Pulmonary artery endothelial cell (primary cell): ENCODE measurements at places on chromosomes 5 and 9. TPM values are rescaled to one million over a fixed set of nuclear protein-coding genes. Genes with fewer than 3 reads are reported as not detected.

DNA sequence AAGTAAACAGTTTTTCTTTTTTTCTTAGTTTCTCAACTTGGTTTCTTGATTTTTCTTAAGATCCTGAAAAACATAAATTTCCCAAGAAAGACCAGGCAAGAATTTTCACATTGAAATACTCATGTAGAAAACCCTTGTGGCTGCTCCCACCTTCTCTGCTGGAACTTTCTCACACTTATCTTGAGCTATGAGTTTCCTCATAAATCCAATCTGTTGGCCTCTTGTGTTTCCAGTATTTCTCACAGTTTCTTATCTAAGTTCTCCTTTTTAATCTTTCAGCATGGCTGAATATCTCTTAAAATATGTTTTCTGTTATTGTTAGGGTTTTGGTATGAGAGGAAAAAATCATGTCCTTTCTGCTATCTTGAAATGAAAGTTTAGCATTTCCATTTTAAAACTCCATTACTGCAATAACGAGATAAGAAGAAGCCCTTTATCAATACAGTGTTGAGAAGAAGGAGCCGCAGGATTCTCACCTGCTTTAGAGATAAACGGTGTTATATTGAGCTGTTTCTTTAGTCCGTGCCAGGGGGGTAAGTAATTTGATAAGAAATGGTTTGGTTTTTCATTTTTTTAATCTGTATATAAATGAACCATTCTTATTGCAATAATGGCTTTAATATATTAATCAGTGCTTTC lies 89.3 kb downstream of the ALDH1A1 start:
- DNase-seq, result no peak

GRCh38 chr5:67222243-67223025 lies 25.8 kb upstream of the CD180 start:
- no peak for DNase-seq

DNA sequence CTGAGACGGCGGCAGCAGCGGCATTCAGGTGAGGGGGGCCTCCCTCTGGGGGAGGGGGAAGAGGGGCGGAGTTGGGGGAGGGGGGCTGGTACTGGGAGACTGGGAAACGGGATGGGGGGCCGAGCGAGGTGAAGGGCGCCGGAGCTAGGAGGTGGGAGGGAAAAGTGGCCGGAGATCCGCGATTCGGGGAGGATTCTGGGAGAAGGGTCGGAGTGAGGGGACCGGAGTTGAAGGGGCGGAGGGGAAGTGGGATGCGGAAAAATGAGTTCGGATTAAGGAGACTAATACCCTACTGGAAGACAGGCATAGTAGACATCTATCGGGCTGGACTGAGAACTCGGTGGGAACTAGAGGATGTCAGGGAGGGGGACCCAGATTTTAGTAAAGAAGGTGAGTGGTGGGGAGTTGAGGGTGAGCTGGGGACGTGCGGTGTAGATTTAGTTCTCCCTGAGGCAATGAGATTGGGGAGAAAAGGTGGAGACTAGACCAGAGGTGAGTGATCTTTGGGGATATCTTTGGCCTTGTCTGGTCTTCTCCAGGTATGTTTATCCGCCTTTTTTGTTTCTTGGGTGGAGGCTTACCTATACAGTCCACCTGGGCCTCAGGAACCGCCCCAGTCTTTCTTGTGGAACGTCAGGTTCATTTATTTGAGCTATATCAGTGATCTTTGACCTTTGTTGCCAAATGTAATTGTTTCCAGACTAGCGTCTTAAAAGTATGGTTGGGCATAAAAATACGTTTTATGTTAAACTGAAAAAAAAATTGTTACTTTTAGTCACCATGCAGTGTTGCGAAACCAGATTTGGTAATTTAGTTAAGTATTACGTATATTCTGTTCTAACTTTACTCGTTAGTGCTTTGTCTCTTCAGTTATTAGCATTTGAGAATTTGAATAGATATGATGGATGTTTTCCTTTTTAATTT lies 632 bp downstream of the UBAP1 start:
- no peak for DNase-seq

- no peak for DNase-seq
These were observed 170.2 kb upstream of the IRX2 start for GRCh38 chr5:2921651-2922050.

The AGXT2 gene
- total RNA-seq, result not detected in 2 replicates

- no peak for DNase-seq
These were observed 215.4 kb upstream of the TLX3 start for GRCh38 chr5:171093598-171093997.

The PCDHB15 gene
- 0.26 and 0.95 TPM in 2 replicates for total RNA-seq

- DNase-seq, result no peak
These were observed 15.1 kb upstream of the ACSL6 start for GRCh38 chr5:132026516-132027008.

- no peak for DNase-seq
These were observed 8.5 kb downstream of the NOP16 start for GRCh38 chr5:176379881-176380280.

- DNase-seq, result no peak
These were observed 126.7 kb downstream of the PPP2R2B start for GRCh38 chr5:146751781-146752401.

DNA sequence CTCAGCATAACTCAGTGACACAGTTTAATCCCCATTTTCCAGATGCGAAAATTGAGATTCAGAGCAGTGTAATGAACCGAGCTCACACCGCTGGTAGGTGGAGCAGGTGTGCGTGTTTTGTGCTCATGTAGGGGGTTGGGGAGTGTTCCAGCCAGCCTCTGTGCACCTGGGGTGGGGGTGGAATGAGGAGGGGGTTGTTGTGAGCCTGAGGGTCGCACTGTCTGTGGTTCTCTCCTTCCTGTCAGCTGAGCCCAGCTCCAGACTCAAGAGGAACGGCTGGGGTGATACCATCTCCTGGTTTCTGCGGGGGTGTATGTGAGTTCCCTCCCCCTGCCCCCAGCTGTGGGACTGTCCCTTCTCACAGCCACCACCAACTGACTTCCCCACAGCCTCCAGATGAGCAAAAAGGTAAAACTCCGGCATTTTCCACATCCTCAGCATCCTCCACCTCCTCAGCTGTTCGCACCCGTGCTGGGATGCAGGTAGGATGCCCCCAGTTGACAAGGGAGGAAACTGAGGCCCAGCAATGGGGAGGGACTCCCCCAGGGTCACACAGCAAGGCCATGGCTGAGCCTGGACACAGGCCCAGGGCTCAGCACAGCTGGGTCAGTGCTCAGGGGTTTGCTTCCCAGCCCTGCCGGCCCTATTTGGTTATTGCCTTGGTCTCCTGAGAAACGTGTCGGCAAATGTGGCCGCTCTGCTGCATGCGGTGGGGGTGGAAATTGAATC lies 2.1 kb downstream of the SH2D3C start:
- no peak for DNase-seq

- no peak for DNase-seq
These were observed 70.8 kb upstream of the FAM174A start for GRCh38 chr5:100464418-100464817.
